ENCODE measurements at places on chromosomes 16 and 17. TPM values are rescaled to one million over a fixed set of nuclear protein-coding genes. Genes with fewer than 3 reads are reported as not detected.
A peak's percentile ranks its signal among the peaks of the same experiment; 100 is the strongest.

DNA sequence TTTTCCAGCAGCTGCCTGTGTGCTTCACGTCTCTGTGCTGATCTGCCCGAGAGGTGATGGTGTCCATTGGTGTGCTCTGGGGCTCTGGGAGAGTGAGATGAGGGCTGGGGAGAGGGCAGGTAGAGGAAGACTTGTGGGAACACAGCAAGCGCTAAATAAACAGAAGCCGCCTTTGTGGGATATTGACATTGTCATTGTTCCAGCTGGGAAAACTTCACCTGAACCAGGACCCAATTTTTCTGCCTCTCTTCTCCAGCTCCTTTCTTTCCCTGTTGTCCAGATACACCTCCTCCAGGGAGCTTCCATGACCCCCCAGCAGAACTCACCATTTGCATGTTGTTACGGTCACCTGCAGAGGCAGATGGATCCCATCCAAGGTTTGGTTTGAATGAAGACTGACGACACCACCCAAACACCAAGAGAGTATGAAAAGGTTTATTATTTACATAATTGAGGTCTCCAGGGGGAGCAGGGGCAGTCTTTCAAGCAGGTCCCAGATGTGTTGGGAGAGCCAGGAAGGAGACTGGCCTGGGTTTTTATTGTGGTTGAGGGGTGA lies 3.6 kb upstream of the ITGA3 start:
- DNase-seq, result no peak
- peaks cover 68% of the 10 kb centered on the region for H3K4me1 ChIP-seq
- H3K4me3 ChIP-seq, result no peak overlapping the region
- H3K36me3 ChIP-seq, result no peaks in the 10 kb centered on the region

DNA sequence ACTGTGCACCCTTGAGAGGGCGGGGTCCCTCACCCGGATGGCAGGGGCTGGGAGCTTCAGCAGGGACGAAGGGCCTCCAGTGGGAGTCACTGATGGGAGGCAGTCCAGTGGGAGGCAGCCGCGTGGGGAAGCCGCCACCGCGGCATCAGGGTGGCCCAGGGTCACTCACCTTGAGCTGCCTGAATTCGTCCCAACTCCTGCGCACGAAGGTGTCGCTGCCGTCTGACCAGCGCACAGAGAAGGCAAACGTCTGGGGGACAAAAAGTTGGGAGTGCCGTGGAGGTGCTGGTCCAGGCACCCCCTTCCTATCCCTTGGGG lies 540 bp downstream of the NOXO1 start:
- H3K27ac ChIP-seq, result no peak overlapping the region
- H3K4me3 ChIP-seq, result no peak overlapping the region
- peaks cover 42% of the 10 kb centered on the region for H3K4me1 ChIP-seq
- H3K27me3 ChIP-seq, result peaks cover 80% of the 10 kb centered on the region
- DNase-seq, result no peak

DNA sequence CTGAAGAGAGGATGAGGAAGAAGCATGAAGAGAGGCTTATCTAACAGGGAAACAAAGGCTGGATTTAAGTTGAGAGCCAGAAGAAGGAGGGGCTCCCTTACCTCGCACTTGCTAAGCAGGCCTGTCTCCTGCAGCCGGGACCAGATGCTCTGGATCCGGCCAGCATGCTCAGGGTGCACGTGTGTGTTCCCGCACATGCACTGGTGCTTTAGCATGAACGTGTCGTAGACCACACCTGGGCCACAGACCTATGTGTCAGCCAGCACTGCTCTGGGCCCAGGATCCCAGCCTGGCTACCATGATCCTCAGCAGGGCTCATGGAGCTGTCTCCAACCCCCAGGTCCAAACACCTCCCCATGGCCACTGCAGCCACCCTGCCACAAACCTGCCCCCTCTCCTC lies 14.4 kb downstream of the G6PC3 start:
- H3K36me3 ChIP-seq, result peaks cover 83% of the 10 kb centered on the region
- peaks cover 5% of the 10 kb centered on the region for H3K4me1 ChIP-seq
- no peaks in the 10 kb centered on the region for H3K27me3 ChIP-seq
- no peak for DNase-seq

GRCh38 chr17:44599298-44600175 lies 42.3 kb downstream of the FZD2 start:
- no peaks in the 10 kb centered on the region for H3K4me1 ChIP-seq
- H3K27ac ChIP-seq, result no peak overlapping the region
- H3K27me3 ChIP-seq, result peaks cover 31% of the 10 kb centered on the region
- no peaks in the 10 kb centered on the region for H3K36me3 ChIP-seq

DNA sequence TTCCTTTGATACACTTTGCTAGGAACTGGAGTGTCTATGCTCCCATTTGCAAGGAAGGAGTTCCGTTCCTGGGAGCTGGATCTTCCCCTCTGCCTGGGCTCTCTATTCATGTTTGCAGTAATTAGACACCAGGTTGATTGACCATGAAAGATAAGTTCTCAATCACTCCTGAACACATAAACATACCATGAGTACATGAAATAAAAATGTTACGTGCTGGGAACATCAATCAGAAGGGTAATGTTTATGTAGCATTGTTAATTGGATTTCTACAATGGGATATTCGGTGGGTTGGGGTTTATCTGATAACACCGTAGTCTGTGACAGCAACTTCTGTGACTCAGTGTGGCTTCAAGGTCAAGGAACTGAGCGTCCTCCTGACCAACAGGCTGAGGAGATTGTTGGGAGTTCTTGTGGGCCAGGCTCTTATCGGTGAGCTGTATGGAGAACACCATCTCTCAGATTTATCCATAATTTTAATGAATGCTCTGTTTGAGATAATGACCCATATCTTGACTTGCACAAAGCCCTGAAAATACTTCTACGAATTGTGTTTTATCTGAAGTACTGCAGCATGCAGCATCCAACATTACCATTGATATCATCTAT lies 136.4 kb downstream of the NPIPB5 start:
- H3K36me3 ChIP-seq, result no peaks in the 10 kb centered on the region
- no peak overlapping the region for H3K27ac ChIP-seq
- no peaks in the 10 kb centered on the region for H3K4me1 ChIP-seq
- no peak for DNase-seq

GRCh38 chr17:27578718-27579085 lies 52.3 kb upstream of the LGALS9 start:
- no peaks in the 10 kb centered on the region for H3K27me3 ChIP-seq
- no peak for DNase-seq
- peak overlapping the region; percentile 71 for H3K27ac ChIP-seq
- no peaks in the 10 kb centered on the region for H3K36me3 ChIP-seq

DNA sequence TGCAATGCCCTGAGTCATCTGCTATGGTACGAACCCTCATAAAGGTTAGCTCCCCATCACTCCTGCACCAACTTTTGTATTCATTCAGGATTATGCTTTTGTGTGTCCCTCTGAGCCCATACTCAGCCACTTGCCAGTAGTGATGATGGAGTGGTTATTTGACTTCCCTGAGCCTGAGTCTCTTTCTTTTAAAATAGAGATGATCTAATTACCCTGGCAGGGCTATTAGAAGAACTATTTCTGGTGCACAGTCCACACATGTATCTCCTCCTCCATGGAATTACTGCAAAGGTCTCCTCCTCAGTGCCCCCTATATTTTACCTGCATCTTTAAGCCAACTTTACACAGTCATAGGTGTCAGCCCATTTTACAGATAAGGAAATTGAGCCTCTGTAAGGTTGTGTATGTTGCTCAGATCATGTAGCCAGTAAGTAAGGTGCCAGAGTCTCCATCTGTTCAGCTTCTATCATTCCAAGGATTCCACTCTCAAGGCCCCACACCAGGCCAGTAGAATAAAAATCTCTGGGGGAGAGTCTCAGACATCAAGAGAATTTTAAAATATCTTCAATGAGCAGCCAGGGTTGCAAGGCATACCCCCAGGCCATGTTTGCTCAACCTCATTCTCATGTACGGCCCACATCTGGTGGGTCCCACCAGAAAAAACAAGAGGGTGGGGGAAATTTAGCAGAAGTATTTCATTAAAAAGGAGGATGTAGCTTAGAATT lies 333.7 kb upstream of the HSBP1 start:
- H3K36me3 ChIP-seq, result no peaks in the 10 kb centered on the region
- no peaks in the 10 kb centered on the region for H3K27me3 ChIP-seq
- no peak for DNase-seq
- H3K27ac ChIP-seq, result no peak overlapping the region
- no peaks in the 10 kb centered on the region for H3K4me1 ChIP-seq

DNA sequence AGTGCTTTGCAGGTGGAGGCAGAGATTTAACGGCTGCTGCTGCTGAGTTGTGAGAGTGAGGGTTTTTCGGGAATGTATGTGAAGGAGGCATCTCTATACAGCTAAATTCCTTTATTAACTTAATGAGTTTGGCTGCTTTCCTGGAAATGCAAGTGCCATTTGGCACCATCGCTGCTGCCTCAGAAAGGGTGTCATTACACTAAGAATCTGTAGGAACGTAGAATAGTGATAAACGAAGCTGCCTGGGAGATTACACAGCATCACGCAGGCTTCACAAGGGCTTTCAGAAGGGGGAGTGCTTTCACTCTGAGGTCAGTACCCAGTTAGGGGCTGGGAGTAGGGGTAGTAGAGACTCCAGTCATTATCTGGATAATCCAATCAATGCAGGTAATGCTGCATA lies 14.1 kb upstream of the NLRP1 start:
- H3K27ac ChIP-seq, result no peak overlapping the region
- H3K4me1 ChIP-seq, result no peaks in the 10 kb centered on the region
- H3K4me3 ChIP-seq, result no peak overlapping the region
- H3K27me3 ChIP-seq, result peaks cover 27% of the 10 kb centered on the region
- H3K36me3 ChIP-seq, result no peaks in the 10 kb centered on the region

DNA sequence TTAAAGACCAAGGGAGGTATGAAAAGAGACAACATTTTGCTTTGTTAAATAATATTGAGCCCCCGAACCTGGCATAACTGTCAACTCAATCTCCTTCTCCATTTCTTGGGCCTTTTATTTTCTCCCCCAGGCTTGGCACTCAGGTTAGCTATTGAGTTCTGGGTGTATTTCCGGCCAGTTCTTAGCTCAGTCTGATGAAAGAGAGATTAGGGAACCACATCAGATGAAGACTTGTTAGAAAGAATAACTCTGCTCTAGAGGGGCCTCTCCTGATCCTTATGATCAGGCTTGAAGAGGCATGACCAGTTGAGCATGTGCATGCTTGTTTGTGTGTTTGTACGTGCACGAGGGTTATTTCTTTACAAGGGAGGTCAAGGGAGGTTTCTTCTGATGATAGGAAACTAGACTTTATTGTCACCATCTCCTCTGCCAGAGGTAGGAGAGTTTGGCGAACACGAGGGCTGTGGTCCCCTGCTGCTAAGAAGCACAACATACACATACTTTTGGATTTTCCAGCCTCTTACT lies 29.2 kb upstream of the HS3ST2 start:
- no peaks in the 10 kb centered on the region for H3K36me3 ChIP-seq
- no peak overlapping the region for H3K4me3 ChIP-seq
- H3K27ac ChIP-seq, result no peak overlapping the region
- no peaks in the 10 kb centered on the region for H3K27me3 ChIP-seq
- H3K4me1 ChIP-seq, result no peaks in the 10 kb centered on the region

DNA sequence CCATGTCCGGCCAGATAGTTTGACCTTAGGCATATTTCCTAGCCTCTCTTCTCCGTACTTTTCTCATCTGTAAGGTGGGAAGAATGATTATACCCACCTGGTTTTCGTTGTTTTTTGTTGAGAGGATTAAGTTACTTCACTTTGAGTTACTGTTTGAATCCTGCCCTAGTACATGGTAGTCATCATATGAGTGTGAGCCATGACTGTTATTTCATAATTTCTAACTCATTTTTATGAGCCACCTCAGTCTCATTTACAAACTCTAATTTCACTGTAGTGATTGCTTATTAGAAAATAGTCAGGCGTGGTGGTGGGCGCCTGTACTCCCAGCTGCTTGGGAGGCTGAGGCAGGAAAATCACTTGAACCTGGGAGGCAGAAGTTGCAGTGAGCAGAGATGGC lies 45.1 kb downstream of the YPEL2 start:
- no peaks in the 10 kb centered on the region for H3K36me3 ChIP-seq
- no peak for DNase-seq
- H3K27me3 ChIP-seq, result no peaks in the 10 kb centered on the region
- no peak overlapping the region for H3K27ac ChIP-seq
- no peak overlapping the region for H3K4me3 ChIP-seq

- no peak within 1 kb of the TSS for H3K27ac ChIP-seq
- no peaks in the 10 kb centered on the region for H3K27me3 ChIP-seq
- no peak for DNase-seq
- H3K36me3 ChIP-seq, result no peaks in the 10 kb centered on the region
These were observed at the start of gene CES3 for GRCh38 chr16:66961065-66961744. CES3 (plus strand) TSS chr16:66961266; CDS start chr16:66961308, 42 bp downstream.

GRCh38 chr16:74480150-74481029 lies 59.1 kb upstream of the CLEC18B start:
- DNase-seq, result no peak
- H3K27me3 ChIP-seq, result no peaks in the 10 kb centered on the region
- peaks cover 62% of the 10 kb centered on the region for H3K36me3 ChIP-seq
- H3K4me3 ChIP-seq, result no peak overlapping the region
- H3K4me1 ChIP-seq, result no peaks in the 10 kb centered on the region

DNA sequence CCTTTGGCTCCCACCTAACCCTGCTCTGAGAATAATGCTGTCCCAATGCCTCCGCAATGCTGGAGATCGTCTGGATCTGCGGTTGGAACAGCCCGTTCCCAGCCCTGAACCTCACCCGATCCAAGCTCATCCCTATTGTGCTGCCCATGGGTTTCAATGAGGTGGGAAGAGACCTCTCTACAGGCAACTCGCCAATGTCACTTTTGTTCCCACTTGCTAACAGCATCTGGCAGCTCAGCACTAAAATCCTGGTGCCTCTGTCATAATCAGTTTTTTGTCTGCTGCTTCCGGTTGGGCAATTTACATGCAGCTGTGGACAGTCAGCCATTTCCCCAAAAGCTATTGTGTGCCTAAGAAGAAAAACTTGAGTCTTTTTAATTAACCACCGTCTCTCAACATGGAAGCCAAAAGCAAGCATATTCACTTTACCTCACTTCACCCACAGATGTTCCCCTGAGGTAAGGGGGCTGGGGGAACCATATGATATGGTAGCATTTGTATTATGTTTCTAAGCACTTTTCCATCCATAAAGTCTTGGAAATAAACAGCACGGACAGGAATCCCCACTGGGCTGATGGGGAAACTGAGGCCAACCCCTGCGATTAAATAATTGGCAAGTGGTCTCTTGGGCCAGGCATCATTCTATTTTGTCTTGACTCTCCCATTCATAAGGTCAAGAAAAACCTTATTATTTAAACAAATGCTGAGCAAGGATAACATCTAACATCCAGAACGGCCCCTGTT lies 159.2 kb upstream of the CDH5 start:
- no peaks in the 10 kb centered on the region for H3K36me3 ChIP-seq
- no peak for DNase-seq
- H3K4me1 ChIP-seq, result peaks cover 34% of the 10 kb centered on the region
- no peak overlapping the region for H3K4me3 ChIP-seq
- H3K27ac ChIP-seq, result no peak overlapping the region

Gene CDK3
- 7.1 TPM for total RNA-seq

Gene SHISA6
- total RNA-seq, result 0.35 TPM

Gene SPHK1
- total RNA-seq, result 7.2 TPM

Data from spleen (tissue), 13 donors.